ENCODE measurements at places on chromosomes 4 and X.

DNA sequence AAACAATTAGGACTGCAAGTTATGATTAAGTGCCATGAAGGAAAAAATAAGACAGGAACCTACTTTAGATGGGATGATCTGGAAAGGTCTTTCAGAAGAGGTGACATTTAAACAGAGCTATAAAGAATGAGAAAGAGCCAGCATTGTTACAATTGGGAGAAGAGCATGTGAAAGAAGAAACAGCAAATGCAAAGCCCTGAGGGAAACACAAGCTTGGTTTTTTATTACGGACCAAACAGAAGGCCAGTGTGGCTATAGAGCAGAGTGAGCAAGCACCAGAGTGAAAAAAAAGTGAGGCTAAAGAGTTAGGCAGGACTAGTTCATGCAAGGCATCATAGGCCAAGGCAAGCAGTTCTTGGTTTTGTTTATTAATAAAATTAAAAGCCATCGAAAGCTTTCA, 175.6 kb downstream of the RBMX2 start:
- no peak for DNase-seq

- DNase-seq, result no peak
These were observed 73.6 kb downstream of the CEP44 start for GRCh38 chr4:174357321-174357720.

- DNase-seq, result no peak
These were observed 70.9 kb downstream of the DDX60 start for GRCh38 chr4:168247603-168248002.

- DNase-seq, result no peak
These were observed 3.4 kb upstream of the INTU start for GRCh38 chr4:127629371-127629770.

DNA sequence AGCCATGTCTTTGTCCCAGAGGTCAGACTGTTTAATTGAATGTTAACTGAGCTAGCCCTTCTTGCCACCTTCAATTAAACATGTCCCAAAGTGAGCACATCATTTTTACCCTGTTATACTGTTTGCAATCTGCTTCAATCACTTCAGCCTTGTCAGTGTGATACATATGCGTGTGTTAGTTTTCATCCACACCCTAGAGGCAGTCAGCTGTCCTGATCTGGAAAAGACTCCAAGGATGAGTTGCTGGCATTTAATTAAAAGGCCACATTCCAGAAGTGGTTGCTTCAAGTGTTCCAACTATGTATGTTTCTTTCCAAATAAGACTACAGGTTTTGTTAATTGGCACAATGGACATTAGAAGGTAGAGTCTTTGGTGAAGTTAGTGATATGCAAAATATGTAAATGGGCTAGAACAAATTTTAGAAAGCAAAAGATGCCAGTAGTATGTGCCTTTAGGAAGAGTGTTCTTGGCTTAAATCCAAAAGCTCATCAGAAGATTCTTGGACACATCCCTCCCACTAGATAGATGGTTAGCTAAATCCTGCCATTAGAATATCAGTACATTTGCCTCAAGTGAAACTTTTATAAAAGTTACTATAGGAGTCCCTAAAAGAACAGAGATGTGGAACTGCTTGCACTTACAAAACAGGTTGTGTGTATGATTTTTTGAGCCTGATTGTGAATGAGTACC, 79.5 kb upstream of the SLIT2 start:
- no peak for DNase-seq

- DNase-seq, result no peak
These were observed 306.9 kb upstream of the SLIT2 start for GRCh38 chr4:19944806-19945205.

DNA sequence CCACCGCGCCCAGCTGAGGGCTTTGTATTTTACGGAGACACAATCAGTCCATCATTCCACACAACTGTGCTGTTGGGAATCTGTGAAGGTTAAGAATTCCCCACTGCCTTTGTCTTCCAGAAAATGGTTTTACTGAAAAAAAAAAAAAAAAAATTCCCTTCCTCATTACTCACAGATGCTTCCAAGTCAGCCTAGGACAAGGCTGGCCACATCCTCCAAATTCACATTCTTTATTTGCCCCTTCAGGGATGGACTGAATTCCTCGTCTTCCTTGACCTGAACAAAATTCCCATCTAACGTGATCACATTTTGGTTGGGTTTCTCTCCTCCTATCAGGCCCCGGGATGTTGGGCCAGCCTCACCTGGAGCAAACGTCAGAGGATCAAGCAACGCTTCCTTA, 130.3 kb downstream of the DHRSX start:
- DNase-seq, result no peak

- no peak for DNase-seq
These were observed 102.0 kb downstream of the HDAC8 start for GRCh38 chrX:72470532-72471223.

DNA sequence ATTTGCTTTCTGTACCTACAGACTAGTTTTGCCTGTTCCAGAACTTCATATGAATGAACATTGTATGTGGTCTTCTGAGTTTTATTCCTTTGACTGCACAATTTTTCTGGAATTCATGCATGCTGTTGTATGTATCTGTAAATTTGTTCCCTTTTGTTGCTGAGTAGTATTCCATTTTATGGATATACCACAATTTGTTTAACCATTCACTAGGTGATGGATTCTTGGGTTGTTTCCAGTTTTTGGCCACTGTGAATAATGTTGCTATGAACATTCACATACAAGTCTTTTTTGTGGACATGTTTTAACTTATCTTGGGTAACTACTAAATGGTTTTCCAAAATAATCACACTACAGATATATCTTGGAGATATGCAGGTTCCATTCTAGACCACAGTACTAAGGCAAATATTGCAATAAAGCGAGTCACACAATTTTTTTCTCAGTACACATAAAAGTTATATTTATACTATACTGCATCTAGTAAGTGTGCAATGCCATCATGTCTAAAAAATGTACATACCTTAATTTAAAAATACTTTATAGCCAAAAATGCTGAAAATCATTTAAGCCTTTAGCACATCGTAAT, 58.7 kb downstream of the TSPAN5 start:
- DNase-seq, result no peak

DNA sequence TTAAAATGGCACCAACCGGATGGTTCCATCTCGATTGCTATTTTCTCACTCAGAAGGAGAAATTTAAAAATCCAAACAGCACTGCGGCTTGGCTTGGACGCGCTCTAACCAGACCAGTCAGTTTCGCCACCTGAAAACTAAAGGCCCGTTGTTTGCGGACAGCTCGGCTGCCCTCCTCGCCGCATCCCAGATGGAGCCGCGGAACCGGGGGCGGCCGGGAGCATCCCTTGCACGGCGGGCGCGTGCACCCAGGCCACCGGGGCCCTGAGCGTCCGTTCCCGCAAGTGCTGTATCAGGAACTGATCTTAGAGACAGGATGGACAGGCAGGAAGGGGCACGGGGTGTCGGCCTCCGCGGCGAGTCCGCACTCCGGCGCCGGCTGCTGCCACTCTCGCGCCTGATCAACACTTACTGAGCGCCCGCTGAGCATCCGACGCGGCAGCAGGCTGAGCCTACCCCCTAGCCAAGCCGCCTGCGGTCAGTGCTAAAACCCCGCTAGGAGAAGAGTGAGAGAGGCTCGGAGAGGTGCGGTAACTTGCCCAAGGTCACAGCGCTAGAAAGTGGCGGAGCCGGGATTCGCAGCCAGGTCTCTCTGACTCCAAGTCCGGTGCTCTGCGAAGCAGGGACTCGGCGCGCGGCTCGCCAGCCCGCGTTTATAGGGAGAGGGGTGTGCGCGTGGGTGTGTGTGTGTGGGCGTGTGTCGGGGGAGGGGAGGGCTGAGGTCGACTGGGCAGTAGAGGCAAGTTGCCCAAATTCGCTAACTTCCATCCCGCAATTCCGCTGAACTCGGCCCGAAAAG, at the start of gene CITED1:
TSS of gene CITED1 (minus strand) at position 629 of the 799 bp plus-strand sequence. CDS start 3,045 bp downstream, outside the sequence.
- no peak for DNase-seq

DNA sequence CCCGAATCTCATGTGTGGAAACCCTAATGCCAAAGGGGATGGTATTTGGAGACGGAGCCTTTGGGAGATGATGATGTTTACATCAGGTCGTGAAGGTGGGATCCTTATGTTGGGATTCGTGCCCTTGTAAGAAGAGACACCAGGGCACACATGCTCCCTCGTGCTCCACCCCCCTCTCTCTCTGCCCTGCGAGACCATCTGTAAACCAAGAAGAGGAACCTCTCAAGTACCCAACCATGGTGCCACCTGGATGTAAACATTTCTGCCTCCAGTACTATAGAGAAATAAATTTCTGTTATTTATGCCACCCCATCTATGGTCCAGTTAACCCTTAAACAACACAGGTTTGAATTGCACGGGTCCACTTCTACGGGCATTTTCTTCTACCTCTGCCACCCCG, 179.4 kb downstream of the DHRSX start:
- no peak for DNase-seq

- no peak for DNase-seq
These were observed 126.2 kb downstream of the TMA16 start for GRCh38 chr4:163620738-163621137.

- no peak for DNase-seq
These were observed 38.6 kb upstream of the AADAT start for GRCh38 chr4:170128219-170128804.

DNA sequence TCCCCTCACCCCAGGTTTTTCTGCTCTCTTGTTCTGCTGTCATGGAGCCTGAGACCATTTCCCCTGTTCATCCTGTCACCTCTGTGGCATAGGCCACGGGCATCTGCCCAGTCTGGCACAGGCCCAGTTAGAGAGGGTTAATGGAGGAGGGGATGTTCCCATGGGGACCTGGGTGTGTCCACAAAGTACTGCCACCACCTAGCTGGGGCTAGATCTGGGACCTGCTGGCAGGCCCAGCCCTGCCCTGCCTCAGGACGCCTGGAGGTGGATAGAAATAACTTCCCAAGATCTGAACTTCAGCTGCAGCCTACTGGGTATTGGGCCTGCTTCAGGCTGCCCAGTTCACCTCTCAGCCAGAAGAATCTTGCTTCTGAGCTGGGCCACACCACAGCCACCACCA, 13.5 kb downstream of the EFNB1 start:
- DNase-seq, result no peak

DNA sequence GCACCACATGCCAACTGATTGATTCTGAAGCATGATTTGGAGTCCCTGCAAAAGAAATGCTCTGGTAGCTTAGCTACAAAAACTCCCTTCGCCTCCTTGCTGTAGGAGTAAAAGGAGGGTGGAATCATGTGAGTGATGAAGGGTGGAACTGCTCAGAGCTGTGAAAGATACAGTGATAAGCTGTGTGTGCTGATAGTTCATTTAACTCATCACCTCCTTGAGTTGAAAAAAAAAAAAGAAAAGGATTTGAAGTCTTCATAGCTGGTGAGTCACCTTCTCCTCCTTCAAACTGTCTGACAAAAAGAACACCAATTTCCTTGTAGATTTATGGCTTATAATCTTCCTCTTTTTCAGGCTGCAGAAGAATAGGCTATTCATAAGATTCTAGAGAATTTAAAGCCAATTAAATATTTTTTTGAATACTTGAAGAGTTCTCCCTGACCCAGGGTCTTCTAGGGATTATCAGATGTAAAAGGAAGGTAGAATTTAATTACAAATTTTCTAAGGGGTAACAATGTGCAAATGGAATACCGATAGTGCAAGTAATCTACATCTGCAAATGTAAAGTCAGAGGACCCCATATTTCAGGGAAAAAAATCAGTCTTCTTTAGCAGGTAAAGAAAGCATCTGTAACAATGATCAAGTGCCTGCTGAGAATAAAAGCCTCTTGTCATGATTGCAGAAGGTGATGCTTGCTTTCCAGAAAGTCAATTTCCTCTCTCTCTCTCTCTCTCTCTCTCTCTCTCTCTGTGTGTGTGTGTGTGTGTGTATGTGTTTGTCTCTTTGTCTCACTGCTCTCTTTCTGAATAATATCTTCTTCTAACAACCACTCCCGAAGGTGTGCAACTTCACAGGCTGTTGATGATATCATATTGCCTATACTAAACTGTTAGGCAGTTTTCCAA, 208.8 kb upstream of the VEGFC start:
- DNase-seq, result no peak

DNA sequence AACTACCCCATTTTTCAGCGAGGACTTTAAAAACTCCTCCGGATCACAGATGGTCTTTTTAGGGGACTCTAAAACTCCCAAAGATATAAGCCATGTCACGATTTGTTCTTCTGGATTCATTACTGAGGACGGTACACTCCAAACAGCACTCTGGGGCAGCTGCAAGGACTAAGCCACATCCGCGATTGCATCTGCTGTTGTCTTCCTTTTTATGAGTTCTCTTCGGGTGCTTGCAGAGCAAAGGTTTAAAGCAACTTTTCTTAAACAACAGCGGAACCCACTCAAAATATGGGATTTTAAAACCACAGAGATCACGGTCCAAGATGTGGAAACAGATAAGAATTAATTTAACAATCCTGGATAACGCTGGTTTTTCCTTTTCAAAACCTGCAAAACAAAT, at the start of gene ARHGEF6:
TSS of gene ARHGEF6 (minus strand) at position 170 of the 400 bp plus-strand sequence. CDS start at position 120, 50 bp downstream.
- no peak for DNase-seq

GRCh38 chrX:21741869-21742701, 15.8 kb downstream of the SMPX start:
- no peak for DNase-seq

- no peak for DNase-seq
These were observed 14.7 kb upstream of the PITX2 start for GRCh38 chr4:110637408-110638088.

DNA sequence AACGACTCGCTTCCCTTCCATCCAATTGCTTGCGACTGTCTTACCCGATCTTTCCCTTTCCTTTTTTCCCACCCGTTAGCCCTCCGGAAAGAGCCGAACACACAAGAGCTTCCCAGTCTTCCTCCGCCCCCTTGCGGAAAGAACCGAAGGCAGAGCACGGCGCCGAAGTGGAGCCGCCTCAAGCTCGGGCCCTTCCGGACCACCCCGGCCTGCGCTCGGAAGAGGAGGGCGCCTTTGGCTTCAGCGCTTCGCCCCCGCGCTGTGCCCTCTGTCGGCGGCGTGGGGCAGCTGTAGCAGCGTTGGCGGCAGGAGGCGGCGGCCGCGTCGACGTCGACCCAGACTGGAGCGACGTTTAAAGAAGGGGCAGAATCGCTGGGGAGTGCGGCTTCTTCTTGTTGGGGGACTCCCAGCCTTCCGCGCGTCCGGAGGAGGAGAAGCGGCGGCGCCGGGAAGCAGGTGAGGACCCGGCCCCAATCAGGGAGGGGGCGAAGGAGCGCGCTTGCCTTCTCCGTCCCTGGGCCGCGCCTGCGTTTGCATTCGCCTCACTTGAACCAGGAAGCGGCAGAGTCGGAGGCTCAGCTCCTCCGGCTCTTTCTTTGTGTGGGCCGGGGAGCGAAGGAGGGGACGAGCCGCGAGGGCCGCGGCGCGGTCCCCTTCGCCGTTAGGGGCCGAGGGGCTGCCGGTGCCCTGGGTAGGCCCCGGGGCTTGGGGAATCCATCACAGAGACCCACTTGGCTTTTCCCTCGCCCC, at the start of gene ZBTB33:
TSS of gene ZBTB33 (plus strand) at position 291 of the 750 bp plus-strand sequence. CDS start 2,604 bp downstream, outside the sequence.
- DNase-seq, result peak; percentile 91

- no peak for DNase-seq
These were observed 1.2 kb downstream of the BCORL1 start for GRCh38 chrX:129983575-129984110.

Data from ureter (tissue), 1 donor.